Fibroblast of skin of abdomen (primary cell): ENCODE measurements at places on chromosomes 7 and 10.

DNA sequence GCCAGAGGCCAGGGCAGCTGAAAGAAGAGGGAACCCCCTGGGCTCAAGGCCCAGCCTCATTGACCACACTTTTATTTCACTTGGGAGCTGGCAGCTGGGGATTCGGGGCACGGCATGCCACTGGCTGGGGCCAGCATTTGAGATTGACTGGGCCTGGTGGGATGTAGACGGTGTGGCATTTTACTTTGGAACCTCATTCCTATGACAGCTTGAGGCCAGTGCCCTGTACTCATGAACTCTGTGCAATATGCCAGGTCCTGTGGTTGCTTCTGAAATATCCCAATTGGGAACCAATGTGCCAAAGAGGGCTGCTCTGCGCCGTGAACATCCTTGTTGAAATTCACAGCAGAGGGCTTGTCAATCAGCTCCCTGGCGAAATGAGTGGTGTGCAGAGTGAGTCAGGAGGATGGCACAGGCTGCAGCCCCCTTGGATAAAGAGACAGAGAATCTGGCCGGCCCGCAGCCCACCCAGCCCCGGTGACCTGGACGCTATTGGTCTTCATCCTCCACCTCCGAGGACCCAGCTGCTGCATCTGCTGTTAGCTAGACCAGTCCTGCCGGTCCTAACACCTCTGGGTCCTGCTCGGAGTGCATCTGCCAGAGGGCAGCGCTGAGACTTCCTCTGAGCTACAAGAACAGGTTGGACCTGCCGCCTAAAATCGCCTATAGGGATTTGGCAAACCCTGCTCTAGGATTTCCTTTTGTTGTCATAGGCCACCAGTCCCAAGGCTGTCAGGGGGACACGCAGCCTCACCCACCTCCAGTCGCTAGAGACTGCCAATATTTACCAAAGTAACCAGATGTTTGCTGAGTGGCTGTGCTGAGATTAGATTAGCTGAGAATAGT, 58.0 kb downstream of the PRKAG2 start:
- DNase-seq, result no peak

DNA sequence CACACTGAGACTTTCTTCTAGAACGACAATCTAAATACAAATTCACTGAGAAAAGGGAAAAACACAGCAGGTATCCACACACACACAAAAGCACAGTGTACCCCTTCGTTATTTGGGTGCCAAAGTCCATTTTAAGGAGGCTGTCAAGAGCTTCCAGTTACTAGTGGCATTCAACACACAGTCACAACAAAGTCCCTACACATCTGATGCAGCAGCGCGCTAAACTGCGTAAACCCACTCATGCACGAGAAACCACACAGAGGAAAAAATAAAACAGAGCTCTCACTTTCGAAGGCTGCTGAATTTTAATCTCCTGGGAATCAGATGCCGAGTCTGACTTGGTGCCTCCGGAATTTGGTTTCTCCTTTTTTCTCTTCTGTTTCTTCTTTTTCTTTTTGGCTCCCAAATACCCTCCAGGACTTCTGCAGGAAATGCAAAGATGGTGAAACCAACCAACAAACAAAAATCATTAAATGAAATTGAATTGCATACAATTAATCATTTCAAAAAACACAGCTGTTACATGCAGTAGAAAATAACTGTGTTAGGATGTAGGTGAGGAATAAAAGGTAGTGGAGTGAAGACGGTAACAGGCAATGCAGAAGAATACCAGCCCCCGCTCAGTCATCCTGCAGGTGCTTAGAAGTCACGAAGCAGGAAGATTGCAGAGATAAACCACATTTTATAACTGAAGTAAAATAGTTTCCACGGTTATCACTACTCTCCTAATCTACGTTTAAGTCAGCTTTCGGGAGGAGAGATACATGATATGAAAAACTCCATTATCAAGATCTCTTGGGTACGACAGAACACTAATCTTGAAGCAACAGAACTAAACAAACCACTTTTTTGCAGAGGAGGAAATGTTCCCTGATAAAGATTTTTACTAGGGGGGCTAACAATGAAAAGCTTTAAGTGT, 27.1 kb downstream of the NMT2 start:
- DNase-seq, result peak; percentile 18

DNA sequence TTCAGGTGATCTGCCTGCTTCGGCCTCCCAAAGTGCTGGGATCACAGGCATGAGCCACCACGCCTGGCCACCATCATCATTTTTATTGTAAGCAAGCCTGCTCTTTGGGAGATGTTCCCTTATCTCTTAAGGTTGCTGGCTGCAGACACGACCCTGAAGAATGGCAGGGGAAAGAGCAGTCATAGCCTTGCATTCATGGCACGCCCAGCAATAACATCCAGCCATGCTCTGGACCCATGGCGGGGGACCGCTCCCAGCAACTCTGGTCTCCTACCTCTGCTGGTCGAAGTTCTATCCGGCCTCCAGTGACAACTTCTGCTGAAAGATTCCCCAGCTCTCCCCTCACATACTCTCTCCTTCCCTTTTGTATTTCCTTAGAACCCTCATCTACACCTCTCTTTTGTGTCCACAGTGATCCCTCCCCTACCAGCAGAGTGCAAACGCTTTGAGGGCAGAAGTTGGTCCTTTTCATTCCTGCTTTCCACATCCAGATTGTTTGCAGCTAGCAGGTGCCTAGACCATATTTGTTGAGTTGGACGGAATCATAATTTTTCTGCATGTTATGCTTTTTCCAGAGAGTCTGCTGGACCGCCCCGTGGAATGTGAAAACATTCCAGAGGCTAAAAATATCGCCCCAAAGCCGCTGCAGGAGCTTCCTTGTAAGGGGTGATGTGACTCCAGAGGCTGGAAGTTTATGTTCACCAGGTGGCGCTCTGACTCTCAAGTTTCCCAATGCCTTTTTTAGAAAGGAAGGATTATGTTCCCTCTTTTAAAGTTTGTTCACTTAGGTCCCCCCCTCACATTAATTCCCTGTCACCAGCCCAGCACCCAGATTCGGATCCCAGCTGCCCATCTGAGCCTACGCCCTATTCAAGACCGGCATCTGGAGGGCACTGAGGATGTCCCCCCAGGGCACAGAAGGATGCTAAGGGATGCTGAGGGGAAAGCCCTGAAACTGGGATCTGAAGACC, 4.3 kb upstream of the MARVELD1 start:
- DNase-seq, result peak; percentile 82

DNA sequence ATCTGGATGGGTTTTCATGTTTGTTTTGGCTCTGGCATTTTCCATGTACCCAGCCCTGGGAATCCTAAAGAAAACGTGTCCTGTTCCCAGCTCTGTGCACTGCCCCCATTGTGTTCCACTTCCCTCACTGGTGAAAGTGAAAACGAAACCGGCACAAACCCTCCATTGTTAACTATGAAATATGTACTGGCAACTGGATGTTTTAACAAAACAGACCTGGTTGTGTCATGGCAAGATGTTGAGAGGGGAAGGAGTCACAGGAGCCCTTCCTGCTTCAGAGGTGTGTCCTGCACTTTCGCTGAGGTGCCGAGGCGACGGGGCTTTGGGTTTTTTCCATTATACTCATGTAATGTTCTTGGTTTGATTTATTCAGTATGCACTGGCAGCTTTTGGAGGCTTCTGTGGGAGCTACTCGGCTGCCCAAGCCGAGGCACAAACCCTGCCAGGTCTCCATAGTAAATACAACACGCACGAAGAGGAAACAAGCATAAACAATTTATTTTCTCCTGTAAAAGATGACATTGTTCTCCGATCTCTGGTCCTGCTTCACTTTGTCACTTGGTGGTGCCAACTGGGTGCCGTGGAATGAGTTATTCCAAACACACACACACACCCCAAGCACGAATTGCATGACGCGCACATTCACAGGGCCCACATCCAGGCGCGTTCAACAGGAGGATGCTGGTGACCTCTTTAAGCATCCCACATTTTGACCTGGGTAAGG, 118.2 kb downstream of the CDK6 start:
- DNase-seq, result no peak
